ENCODE measurements at places on chromosomes 13 and 19.
A peak's percentile ranks its signal among the peaks of the same experiment; 100 is the strongest.

GRCh38 chr13:44373601-44374347 is at the start of gene SERP2:
TSS of gene SERP2 (plus strand) at chr13:44373824. CDS start at chr13:44374026, 202 bp downstream.
- DNase-seq: peak; percentile 78

DNA sequence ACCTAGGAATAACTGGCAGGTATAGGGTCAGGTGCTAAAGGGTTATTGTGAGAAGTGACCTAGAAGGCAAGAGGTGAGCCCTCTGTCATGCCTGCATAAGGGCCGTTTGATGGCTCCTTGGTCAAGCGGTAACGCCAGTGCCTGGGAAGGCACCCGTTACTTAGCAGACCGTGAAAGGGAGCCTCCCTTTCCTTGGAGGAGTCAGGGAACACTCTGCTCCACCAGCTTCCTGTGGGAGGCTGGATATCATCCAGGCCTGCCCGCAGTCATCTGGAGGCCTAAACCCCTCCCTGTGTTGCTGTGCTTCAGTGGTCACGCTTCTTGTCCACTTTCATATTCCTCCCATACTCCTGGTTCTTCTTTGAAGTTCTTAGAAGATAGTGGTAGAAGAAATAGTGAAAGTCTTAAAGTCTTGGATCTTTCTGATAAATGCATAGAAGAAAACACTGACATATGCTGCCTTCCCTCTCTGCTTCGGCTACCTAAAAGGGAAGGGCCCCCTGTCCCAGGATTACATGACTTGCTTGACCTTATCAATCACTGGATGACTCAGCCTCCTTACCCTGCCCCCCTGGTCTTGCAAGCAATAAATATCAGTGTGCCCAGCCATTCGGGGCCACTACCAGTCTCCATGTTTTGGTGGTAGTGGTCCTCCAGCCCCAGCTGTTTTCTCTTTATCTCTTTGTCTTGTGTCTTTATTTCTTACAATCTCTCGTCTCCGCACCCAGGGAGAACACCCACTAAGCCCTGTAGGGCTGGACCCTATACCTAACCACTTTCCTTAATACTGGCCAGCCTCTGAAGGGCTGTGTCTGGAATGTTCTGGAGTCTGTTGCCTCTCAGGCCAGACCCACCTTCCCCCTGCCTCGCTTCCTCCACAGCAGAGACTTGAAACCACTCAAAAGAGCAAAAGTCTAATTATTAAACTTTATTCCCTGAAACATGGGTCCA is 16.1 kb upstream of the ABCC4 start:
- DNase-seq: no peak

DNA sequence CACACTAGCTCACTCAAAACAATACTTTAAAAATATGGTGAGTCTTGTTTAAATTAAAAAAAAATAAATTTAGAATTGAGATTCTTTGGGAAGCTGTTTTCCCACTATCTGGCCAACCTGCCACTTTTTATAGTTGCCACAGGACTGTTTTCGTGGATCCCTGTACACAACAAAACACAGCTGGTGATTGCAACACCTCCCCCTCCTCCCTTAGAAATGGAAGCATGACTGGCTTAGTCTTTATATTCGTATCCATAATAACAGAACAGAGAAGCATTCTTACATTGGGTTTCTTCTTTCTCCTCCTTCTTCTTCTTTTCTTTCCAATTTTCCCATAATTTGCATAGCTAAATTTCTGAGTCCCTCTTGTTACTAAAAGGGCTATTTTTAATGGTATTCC is 79.5 kb upstream of the GJB6 start:
- no peak for DNase-seq

GRCh38 chr19:8618751-8619150 is 8.2 kb upstream of the ADAMTS10 start:
- no peak for DNase-seq

GRCh38 chr13:105602956-105603670 is 932.3 kb downstream of the EFNB2 start:
- no peak for DNase-seq

GRCh38 chr13:114079601-114080536 is 52.6 kb downstream of the RASA3 start:
- no peak for DNase-seq

DNA sequence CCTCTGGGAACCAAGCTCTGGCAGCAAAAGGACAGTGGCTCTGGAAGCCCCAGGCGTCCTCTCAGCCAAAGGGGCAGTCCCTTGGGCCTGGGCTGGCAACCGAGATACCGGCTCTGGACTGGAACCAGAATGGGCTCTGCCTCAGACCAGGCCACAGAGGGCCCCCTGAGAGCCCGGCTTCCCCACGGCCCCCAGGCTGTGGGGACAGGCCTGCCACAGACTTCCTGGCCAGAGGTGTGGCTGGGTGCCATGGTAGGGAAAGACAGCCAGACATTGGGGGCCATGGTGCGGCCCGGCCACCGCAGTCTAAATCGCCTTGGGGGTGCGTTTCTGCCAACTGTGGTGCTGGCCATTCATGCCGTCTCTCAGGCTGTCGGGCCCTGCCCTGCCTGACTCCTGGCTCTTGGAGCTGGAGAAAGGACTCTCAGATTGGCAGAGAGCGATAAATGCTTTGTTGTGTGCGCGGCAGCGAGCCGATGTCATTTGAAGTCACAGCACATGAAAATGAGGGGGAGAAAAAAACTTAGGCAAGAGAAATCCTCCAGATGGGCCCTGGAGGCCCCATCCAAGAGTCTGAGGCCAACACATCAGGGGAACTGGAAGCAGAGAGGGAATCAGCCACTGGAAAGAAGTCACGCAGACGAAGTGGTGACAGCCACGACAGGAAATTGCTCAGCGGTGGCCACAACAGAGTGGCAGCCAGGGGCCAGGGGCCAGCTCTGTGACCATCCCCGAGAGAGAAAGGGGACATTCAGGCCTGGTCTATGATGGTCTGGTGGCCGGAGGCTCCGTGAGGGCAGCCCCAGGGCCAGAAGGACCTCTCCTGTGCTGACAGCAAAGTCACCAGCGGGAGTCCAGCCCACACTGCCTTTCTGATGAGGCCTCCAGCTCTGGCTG is 26.5 kb downstream of the SH3GL1 start:
- DNase-seq: no peak

- no peak for DNase-seq
Measured at GRCh38 chr19:1273263-1274041, 1.9 kb upstream of the FAM174C start.

DNA sequence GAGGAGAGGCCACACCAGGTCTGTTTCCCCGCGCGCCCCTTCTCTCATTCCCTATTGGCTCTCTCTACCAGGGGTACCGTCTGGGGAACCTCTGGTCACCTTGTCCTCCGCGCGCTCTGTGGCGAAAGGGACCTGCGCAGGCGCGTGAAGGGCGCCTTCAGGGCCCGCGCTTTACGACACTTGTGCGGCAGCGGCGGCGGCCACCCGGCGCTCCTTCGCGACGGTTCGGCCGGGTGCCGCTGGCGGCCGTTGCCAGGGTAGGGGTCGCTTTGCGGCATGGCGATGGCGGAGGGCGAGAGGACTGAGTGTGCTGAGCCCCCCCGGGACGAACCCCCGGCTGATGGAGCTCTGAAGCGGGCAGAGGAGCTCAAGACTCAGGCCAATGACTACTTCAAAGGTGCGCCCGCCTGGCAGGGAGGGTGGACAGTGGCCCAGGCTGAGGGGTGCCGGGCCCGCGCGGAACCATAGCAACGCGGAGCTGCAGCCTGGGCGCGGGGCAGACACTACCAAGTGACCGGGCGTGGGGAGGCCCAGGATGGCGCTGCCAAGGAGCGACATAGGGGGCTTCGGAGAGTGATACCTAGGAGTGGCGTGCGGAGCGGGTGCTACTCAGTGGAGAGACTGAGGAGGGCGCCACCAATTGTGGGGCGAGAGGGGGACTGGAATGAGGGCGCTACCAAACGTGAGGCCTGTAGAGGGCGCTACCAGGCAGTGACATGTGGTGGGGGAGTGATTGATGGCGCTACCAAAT is at the start of gene PPP5C:
Gene PPP5C (plus strand): TSS at position 267 of the 751 bp plus-strand sequence. CDS start 10 bp downstream, at position 277.
- DNase-seq: peak; percentile 94

GRCh38 chr19:48403606-48404005 is 10.1 kb downstream of the GRIN2D start:
- DNase-seq: no peak

DNA sequence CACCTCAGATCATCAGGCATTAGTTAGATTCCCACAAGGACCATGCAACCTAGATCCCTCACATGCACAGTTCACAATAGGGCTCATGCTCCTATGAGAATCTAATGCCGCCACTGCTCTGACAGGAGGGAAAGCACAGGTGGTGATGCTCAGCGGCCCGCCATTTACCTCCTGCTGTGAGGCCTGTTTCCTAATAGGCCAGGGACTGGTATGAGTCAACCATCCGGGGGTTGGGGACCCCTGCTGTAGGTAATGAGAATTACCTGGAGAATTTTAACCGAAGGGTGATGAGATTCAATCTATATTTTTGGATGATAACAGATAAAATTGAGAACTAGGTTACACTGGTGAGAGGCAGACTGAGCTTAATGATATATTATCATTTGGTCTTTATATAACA is 101.4 kb downstream of the LACC1 start:
- no peak for DNase-seq
